ENCODE measurements at places on chromosomes 1 and 21.

DNA sequence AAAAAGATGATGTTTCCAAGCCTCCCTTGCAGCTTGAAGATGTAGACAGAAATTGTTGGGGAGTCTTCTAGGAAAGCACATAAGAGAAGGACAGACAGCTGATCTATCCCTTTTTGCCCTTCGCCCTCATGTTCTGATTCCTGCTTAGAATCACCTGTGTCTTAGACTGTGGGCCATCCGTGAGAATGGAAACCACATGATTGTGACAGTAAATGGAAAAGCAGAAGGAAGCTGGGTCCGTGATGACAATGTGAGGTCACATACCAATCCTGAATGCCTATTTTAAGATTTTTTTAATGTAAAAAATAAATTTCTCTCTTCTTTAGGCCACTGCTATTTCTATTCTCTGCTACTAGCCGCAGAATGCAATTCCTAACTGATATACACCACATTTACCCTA is 67.7 kb upstream of the C1orf87 start:
- DNase-seq, result no peak

- no peak for DNase-seq
Measured at GRCh38 chr21:17359781-17360180, 153.1 kb upstream of the CXADR start.

- DNase-seq, result no peak
Measured at GRCh38 chr1:150820730-150821512, 12.9 kb upstream of the CTSK start.

DNA sequence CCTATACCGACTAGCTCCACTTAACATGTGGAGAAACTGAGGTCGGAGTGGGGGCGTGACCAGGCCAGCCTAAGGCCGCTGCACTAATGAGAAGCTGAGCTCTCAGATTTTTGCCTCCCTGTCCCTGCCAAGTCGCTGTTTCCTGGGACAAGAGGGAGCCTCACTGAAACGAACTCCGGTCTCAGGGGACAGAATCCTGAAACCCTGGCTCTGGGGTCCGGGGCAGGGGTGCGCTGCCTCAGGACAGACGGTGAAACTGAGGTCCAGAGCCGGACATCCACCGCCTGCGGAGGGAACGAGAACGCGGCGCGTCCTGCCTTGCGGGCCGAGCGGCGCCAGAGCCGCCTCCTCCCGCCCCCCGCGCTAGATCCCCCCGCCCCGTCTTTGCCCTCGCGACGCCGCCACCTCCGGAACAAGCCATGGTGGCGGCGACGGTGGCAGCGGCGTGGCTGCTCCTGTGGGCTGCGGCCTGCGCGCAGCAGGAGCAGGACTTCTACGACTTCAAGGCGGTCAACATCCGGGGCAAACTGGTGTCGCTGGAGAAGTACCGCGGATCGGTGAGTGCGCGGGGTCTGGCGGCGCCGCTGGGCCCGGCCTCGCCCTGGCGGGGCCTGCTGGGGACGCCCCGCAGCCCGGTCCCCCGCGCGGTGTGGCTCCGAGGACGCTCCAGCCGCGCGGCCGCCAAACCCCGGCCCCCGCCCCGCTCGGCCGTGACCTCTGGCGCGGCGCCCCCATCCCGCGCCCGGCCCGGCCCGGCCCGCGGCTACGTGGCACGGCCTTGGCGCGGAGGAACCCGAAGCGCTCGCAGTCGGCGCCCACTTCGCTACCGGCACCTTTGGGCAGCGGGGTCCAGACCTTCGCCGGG is at the start of gene GPX7:
Gene GPX7, plus strand, starts transcription at position 381 of the 865 bp plus-strand sequence. Its CDS starts 39 bp downstream, at position 420.
- peak; percentile 68 for DNase-seq

- no peak for DNase-seq
Measured at GRCh38 chr1:242426271-242426905, 98.1 kb downstream of the PLD5 start.

DNA sequence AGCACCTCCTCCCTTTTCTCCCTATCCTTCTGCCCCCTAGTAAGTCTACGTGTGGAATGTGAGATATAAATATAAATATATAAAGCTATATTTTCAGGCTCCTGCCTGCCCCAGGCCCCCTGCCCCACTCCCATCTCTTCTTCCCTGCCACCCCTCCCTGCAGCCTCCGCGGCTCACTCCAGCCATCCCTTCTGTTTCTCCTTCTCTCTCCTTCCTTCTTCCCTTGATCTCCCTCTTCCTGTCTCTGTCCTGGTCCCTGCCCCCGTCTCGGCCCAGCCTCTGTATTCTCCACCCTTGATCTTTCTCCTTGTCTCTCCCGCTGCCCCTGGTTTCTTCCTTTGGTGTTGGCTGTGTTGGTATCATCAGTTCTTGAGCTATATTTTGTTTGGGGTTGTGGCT is 23.2 kb downstream of the DMBX1 start:
- no peak for DNase-seq

GRCh38 chr1:41664861-41665640 is 180.6 kb upstream of the EDN2 start:
- DNase-seq, result no peak

DNA sequence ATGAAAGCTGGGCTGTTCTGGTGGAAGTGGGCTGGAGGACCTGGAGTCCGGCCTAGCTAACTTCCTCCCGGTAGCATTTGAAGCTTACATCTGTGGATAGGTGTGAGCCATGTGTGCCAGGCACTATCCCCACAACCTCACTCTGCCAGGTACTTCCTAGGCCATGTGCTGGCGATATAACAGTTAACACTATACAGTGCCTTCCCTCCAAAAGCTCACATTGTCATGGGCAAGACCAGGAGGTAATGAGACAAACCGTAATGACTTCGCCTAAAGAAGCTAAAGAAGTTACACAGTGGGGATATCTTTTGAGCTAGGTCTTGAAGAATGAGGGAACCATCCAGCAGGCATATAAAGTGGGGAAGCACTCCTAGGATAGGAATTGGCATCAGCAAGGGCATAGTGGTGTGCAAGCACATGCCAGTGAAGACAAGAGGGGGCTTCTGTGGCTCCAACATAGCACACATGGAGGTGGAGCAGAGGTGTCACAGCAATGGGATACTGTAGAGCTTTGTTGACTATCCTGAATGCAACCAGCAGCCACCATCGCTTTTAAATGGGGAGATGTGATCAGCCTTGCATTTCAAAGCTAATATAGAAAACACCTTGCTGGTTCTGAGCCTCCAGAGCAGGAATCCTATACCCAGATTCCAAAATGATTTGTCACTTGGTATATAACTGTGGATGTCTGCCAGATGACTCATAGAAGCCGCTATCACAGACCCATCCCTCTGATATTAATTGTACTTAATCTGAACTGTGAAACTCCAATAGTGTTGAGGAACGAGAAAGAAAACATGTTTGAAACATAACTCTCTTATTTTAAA is 466.3 kb downstream of the LMO4 start:
- DNase-seq, result no peak

- DNase-seq, result peak; percentile 80
Measured at GRCh38 chr1:226603022-226603857, 54.7 kb downstream of the STUM start.

- DNase-seq, result no peak
Measured at GRCh38 chr1:215517441-215517891, 49.6 kb upstream of the KCTD3 start.

GRCh38 chr1:29800522-29800956 is 564.2 kb downstream of the PTPRU start:
- DNase-seq, result no peak

- no peak for DNase-seq
Measured at GRCh38 chr1:18145851-18146618, 38.4 kb downstream of the IGSF21 start.

DNA sequence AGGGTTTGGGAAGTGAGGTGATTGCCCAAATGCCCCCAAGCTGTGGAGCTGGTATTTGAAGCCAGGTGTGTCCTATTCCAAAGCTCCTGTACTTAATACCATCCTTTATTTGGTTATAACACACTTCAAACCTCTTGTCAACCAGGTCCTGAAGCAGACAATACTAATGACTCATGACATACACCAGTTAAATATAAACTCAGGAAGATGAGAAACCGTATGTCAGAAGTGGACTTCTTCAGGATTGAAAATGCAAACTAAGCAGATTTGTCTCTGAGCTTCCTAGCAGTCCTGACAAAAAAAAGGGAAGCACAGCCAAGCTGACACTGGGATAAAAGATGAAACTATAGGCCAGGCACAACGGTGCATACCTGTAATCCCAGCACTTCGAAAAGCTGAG is 70.6 kb downstream of the ALPL start:
- DNase-seq, result no peak

- no peak for DNase-seq
Measured at GRCh38 chr1:61472876-61473275, 252.1 kb downstream of the TM2D1 start.

DNA sequence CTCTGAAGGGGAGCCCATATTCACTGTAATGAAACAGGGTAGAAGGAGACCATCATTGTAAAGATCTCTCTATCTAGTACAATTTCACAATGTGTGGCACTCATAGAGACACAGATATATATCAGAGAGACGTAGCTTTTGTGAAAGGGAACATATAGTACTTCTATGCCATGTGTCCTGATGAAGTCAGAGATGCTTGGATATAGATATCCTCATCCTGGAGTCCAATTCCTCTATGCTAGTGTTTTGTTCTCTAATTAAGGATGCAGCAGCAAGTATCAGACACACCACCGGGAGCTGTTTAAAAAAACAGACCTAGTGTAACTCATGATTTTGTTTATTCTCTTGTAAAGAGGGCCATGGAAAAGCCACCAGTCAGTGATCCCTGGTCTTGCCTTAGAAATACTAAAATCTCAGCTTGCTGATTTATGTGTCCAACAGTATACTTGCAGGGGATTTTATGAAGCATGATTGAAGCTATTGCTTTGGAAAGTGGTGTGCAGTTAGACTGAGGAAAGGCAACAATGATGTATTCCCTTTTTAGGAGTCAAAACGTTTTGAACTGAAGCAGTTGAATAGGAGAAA is 2.5 kb downstream of the NCAM2 start:
- DNase-seq, result no peak

- no peak for DNase-seq
Measured at GRCh38 chr21:22062472-22063139, 1064.4 kb downstream of the NCAM2 start.

- no peak for DNase-seq
Measured at GRCh38 chr21:15688809-15689208, 41.0 kb upstream of the USP25 start.

DNA sequence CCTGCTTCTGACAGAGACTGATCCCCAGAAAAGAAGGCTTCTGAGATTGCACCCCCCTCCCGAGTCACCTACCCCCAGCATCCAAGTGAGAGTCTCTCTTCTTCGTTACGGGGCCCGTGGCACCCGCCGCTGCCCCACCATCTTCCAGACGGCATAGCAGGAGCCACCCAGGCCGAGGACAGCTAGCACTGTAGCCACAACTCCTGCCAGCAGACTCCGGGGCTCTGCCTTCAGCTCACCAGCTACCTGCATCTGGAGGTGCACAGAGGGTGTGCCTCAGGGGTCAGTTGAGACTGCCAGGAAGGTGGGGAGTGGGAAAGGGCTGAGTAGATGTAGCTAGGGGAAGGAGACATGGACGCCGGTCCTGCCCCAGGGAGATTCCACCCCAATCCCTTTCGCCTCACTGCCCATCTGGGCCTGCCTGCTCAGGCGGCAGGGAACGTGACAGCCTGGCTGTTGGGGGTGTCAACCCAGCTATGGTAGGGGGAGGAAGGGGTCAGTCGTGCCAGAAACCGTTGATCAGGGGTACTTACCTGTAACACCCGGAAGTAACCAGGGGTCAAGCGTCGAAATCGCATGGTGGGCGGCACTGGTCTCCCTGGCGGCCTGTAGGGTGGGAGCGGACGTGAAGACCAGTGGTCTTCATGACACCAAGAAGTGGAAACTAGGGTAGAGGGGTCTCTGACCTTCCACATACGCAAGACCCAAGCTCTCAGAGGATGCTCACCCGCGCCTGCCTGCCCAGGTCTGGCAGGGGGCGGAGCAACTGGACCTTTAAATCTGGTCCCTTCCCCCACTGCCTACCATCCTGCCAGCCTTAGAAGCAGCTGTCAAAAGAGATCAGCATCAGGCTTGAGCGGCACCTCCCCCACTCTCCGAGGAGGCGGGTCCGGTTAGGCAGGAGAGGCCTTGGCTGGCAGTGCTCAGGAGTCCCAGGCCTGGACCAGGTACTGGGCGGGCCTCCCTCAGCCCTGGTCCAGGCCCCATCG is at the start of gene ZNF593OS:
Gene ZNF593OS, minus strand, starts transcription at position 749 of the 989 bp plus-strand sequence. Its CDS starts 171 bp downstream, at position 578.
- DNase-seq, result no peak

DNA sequence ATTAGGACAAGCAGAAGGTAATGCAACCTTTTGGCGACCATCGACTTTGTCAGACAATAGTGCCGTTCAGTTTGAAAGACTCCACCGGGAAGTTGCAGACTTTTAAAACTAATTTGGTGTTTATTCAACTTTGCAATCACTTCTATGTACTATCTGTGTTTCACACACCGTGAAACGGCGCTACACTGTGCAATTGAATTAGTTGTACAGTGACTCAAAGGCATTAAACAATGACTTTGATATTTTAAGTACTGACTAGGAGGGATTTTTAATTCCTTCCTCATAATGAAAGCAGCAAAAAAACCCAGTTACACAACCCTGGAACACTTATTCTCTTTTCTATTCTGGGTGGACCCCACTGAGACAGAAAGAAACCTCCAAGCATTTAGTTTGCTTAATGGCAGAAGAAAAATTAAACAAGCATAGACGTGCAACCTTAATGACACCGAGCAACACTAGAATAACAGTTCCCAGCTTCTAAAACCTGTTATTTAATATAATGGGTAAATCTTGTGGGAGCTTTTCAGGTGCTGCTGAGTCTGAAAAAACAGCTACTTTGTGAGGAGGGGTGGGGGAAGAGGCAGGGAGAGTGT is 176.8 kb downstream of the LMO4 start:
- no peak for DNase-seq

- no peak for DNase-seq
Measured at GRCh38 chr1:71638081-71638766, 557.4 kb upstream of the ZRANB2 start.

GRCh38 chr1:162695687-162696086 is 63.4 kb downstream of the DDR2 start:
- no peak for DNase-seq

GRCh38 chr1:51421964-51422363 is 91.6 kb upstream of the TTC39A start:
- no peak for DNase-seq

- no peak for DNase-seq
Measured at GRCh38 chr1:226656601-226657277, 82.3 kb downstream of the ITPKB start.

Data from right hindlimb (tissue), 1 donor.